IPS DF 19.7 (cell line): ENCODE measurements at places on chromosomes 1 and 21.
A peak's percentile ranks its signal among the peaks of the same experiment; 100 is the strongest.

DNA sequence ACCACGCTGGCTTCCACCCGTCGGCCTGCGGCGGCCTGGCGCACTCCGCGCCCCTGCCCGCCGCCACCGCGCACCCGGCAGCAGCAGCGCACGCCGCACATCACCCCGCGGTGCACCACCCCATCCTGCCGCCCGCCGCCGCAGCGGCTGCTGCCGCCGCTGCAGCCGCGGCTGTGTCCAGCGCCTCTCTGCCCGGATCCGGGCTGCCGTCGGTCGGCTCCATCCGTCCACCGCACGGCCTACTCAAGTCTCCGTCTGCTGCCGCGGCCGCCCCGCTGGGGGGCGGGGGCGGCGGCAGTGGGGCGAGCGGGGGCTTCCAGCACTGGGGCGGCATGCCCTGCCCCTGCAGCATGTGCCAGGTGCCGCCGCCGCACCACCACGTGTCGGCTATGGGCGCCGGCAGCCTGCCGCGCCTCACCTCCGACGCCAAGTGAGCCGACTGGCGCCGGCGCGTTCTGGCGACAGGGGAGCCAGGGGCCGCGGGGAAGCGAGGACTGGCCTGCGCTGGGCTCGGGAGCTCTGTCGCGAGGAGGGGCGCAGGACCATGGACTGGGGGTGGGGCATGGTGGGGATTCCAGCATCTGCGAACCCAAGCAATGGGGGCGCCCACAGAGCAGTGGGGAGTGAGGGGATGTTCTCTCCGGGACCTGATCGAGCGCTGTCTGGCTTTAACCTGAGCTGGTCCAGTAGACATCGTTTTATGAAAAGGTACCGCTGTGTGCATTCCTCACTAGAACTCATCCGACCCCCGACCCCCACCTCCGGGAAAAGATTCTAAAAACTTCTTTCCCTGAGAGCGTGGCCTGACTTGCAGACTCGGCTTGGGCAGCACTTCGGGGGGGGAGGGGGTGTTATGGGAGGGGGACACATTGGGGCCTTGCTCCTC, 1.9 kb downstream of the OLIG2 start:
- no peak for DNase-seq

- no peak for DNase-seq
Observed at GRCh38 chr1:29639741-29640427, 403.6 kb downstream of the PTPRU start.

GRCh38 chr1:211574705-211575104, 4.3 kb downstream of the SLC30A1 start:
- DNase-seq: no peak

- peak; percentile 85 for DNase-seq
Observed at GRCh38 chr1:182806015-182806678, 16.6 kb downstream of the NPL start.

DNA sequence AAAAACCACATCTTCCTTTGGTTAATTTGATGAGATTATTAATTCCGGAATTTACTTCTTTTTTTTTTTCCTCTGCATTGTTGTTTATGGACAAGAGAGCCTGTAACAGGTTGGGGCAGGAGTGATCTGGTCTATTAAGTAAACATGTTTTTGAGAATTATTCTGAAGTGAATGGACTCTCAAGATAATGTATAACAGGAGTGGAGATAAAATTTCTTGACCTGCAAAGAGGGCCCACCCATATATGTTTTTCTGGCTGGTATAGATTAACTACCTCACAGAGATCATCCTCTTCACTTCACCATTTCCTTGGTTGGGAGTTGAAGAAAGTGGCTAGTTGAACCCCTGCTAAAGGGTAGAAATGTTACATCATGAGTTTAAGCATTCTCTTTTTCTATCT, 10.7 kb downstream of the DDI2 start:
- DNase-seq: no peak

GRCh38 chr1:188325211-188325610, 1496.5 kb downstream of the PLA2G4A start:
- no peak for DNase-seq

GRCh38 chr1:233569636-233570035, 44.3 kb upstream of the KCNK1 start:
- no peak for DNase-seq

DNA sequence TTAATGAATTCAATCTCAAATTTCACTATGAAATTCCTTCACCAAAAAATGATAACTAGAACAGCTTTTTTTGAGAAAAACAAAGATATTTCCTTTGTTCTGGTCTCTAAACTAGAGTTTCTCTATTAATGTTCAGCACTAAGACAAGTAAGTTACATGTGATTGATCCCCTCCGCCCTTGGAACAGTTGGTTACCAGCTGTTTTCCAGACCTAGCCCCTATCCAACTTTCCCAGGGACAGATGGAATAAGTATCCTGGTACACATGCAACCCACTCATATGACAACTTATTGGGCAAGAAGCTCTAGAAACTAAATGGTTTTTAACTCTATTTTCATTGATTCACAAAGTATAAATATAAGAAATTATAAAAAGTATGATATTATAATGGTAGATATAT, 140.4 kb downstream of the COP1 start:
- no peak for DNase-seq

DNA sequence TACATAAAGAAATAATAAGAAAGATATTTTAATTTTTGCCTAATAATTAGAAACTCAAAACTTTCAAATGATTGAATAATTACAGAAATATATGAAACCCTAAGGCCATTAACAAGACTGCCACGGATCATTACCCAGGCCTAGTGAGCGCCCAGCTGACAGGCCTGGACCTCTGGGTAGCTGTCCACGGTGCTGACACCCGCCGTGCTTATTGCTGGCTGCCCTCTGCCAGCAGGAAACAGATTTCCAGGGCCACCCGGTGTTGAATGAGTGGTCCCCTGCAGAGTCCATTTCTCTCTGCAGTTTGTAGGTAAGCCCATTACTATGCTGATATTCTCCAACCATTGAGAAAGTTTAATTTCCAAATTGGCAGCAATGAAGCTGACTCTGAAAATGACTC, 254.4 kb upstream of the GJB5 start:
- no peak for DNase-seq

GRCh38 chr21:42677339-42678321, 24.2 kb downstream of the PDE9A start:
- no peak for DNase-seq

DNA sequence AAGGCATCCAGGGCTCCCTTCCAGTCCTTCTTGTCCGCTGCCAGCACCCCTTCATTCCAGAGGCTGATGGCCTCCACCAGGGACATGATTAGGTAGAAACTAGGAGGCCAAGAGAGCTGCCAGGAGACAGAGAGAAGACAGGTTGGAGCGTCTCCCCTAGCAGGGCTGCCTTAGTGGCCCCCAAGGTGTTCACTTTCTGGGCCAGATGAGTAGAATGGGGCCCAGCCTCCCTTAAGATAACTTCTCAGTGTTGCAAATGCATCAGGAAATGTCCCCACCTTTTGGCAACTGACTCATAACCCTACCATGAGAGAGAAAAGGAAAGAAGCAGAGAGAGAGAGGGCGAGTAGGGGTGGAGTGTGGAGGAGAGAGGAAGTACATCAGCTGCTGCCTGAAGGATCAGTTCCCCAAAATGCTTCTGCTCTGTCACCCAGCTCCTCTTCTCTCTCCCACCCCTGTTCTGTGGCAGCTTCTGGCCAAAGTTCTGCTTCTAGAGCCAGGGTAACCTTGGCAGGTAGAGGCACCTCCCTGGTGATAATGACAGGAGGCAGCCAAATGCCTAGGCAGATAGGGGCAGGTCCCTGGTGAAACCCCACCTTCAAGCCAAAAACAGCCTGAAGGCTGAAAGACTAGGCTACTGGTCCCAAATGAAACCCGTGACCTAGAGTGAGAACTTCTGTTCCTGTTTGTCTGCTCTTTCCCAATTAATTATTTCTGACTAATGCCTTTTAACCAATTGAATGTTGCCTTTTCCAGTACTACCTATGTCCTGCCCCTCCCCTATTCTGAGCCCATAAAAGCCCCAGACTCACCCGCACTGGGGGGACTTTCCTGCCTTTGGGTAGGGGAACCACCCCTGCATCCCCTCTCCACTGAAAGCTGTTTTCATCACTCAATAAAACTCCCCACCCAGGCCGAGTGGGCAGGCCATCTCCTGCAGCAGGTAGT, at the start of gene NCF2:
Gene NCF2 (minus strand): TSS at position 216 of the 948 bp plus-strand sequence. CDS start 130 bp downstream, at position 86.
- DNase-seq: no peak

- no peak for DNase-seq
Observed at GRCh38 chr21:45877821-45878469, 103.6 kb upstream of the COL6A1 start.

DNA sequence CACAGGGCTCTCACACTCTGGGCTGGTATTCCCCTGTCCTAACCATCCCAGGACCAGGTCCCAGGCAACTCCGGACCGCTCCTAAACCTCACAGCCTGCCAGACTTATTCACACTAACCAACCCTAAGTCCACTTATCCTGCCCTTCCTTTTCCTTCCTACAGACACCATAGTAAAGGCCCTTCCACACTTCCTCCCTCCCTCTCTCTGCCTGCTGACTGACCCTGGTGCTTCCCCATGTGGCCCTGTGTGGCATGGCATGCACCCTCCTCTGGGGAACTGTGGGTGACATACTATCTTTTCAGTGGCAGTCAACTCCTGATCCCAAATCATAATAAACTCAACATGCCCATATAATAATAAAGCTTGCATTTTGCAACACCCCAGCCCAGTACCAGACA, 155.1 kb upstream of the DNAH14 start:
- no peak for DNase-seq

GRCh38 chr1:87993051-87993450, 664.4 kb downstream of the LMO4 start:
- DNase-seq: no peak

- no peak for DNase-seq
Observed at GRCh38 chr1:245294020-245294419, 139.2 kb downstream of the KIF26B start.

DNA sequence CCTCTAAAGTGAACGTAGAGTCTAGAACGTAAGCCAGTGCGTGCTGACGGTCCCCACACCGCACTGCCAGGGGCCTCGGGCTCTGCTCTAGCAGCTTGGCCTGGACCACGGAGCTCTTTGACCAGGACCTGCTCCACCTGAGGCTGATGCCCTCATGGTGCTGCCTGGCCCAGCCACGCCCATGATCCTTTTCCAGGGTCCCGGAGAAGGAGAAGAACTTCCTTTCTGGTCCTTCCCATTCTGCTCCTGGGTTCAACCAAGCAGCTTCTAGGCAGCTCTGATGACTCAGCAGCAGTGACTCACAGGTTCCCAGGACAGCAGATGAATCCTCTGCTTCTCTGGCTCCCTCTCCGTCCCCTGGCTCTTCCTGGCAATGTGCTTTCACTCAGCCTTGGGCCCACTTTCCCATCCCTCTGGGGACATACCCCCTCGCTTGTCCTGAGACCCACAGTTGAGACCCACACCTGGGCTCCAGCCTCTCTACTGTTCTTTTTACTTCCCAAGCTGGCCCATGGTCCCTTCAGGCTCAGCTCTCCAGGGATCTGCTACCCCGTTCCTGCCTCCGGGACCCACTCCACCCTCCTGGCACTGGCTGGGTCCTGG, 246.3 kb upstream of the RAB4A start:
- DNase-seq: no peak

GRCh38 chr1:41525891-41526587, 41.6 kb upstream of the EDN2 start:
- DNase-seq: no peak

DNA sequence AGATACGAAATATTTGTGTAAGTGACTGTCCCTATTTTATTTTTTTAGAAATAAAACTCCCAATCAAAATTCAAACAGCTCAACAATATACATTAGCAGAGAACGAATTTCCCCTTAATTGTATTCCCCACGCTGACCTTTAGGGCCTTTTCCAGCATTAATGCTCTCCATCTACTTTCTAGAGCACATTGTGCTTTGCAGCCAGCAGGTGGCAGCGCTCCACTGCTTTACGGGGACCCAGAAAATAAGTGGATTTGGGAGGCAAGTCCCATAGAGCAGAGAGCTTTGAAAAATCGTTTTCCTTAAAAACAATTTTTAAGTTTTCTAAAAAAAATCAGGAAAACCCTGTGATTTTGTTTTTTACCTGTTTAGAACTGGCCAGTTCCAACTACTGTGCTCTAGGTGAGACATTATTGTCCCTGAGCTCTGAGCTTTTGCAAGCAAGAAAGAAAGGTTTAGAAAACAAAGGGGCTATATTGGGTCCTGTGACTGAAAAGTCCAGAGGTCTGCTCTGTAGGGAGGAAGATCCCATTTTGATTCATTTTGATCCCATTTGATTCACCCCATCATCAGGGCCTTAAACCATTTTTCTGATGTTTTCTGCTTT, 144.4 kb upstream of the ZNF644 start:
- DNase-seq: no peak

GRCh38 chr1:237875291-237875690, 15.4 kb downstream of the ZP4 start:
- no peak for DNase-seq

GRCh38 chr1:25232866-25233784, 823 bp upstream of the SYF2 start:
- peak; percentile 90 for DNase-seq

- DNase-seq: no peak
Observed at GRCh38 chr1:224124220-224124619, 10.3 kb downstream of the FBXO28 start.

DNA sequence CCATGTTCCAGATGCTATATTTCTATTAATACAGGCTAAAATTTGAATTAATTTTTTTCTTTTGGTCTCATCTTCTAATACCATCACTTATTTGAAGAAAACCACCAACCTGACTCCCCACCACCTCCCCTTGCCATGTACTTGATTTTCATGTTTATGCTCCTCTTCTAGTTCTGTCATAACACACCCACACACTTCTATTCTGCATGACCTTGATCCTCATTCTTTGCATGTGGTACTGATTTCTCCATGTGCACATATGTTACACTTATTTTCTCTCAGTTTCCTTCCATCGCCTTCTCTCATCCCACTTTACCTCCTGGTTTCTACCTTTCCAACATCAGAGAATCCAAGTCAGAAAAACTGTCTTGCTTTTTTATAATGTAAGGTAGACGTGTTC, 78.9 kb upstream of the ARID1A start:
- DNase-seq: no peak

- no peak for DNase-seq
Observed at GRCh38 chr21:36663033-36663855, 35.7 kb upstream of the SIM2 start.
